ENCODE measurements at places on chromosomes 12 and 14.

DNA sequence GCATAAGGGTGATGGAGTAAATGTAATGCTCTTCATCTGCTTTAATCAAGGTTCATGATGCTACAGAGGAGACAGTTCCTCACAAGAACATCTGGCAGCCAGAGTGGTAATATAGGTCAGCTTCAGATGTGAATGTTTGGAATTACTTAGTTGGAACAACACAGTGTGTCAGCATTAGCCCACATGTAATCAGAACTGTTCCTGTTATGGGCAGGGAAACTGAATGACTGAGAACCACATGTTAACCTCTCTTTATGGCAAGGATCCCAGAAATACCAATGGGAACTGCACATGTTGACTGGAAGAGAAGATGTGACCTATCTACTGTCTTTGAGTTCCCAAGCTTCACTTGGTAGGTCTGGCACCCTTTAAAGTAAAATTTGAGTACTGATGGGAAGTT, 390.1 kb upstream of the PDE3A start:
- DNase-seq, result no peak

DNA sequence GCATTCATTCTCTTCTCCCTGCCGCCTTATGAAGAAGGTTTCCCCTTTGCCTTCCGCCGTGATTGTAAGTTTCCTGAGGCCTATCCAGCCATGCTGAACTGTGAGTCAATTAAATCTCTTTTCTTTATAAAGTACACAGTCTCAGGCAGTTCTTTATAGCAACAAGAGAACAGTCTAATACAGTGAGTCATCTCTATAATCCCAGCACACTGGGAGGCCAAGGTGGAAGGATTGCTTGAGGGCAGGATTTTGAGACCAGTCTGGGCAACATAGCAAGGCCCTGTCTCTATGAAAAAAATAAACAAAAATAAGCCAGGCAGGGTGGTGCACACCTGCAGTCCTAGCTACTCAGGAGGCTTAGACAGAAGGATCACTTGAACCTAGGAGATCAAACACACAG, 259.9 kb downstream of the CEP128 start:
- no peak for DNase-seq

- DNase-seq, result no peak
Measured at GRCh38 chr12:129550353-129550752, 353.5 kb downstream of the TMEM132D start.

- DNase-seq, result no peak
Measured at GRCh38 chr12:42507565-42507964, 82.0 kb downstream of the PRICKLE1 start.

- no peak for DNase-seq
Measured at GRCh38 chr12:123779551-123779950, 17.4 kb downstream of the DNAH10 start.

GRCh38 chr14:36661506-36662257, at the start of gene PAX9:
Gene PAX9, plus strand, starts transcription at chr14:36661860. Its CDS starts 230 bp downstream, at chr14:36662090.
- DNase-seq, result no peak

DNA sequence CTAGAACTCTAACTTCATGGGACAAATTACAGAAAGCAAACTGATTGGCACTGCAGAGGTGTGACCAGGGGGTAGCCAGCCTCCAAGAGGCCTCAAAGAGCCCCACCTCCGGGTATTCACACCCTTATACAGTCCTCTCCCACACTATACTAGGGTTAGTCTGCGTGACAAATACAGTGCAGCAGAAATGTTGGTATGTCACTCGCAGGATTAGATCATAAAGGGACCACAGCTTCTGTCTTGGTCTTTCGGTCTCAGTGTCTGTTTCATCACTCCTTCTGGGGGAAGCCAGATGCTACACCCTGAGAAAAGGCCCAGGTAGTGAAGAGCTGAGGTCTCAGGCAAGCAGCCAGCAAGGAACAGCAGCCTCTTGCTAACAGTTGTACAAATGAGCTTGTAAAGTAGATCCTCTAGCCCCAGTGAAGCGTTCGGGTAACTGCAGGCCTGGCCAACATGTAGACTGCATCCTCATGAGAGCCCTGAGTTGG, 68.9 kb upstream of the SAV1 start:
- DNase-seq, result no peak

DNA sequence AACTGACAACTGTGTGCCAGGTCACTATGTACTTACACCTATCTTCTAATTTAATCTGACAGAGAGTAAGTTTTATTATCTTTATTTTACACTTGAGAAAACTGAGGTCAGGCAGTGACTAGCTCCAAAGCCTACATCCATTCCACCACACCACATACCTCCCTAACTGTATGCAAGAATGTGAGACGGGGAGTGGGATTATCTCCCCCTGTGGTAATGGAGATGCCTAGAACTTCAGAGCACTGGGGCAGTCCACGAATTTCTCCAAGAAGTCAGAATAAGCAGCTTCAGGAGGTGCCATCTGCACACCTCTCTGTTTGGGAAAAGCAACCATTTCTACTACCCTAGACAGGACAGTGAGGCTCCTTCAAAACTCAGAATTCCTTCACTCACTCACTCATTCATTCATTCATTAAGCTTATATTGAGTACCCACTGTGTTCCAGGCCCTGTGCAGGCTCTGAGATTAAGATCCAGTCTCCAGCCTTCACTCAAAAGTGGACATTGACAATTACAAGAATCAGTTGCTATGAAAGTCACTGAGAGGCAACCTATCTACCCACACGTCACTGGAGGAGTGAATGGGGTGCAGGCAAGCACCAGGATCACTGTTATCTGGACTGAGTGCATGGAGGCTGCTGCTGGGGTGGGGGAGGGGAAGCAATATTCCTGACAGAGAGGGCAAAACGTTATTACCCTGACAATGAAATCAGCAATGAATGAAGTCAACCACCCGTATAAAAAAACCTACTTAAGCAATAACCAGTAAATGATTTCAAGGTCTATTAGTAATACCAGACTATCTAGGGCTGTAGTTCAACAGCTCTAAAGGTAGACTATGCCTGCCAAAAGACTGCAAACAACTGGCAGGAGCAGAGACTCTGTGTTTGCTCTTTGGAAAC, 18.0 kb downstream of the SLC7A7 start:
- DNase-seq, result no peak

Data from bone marrow (tissue), 2 donors.